Fibroblast of lung (primary cell): ENCODE measurements at places on chromosomes 11 and 22. TPM values are rescaled to one million over a fixed set of nuclear protein-coding genes. Genes with fewer than 3 reads are reported as not detected.

MMP13 gene
- total RNA-seq = not detected in 2 replicates

- DNase-seq = no peak
Observed at GRCh38 chr11:2296913-2297622, 4.7 kb downstream of the C11orf21 start.

DNA sequence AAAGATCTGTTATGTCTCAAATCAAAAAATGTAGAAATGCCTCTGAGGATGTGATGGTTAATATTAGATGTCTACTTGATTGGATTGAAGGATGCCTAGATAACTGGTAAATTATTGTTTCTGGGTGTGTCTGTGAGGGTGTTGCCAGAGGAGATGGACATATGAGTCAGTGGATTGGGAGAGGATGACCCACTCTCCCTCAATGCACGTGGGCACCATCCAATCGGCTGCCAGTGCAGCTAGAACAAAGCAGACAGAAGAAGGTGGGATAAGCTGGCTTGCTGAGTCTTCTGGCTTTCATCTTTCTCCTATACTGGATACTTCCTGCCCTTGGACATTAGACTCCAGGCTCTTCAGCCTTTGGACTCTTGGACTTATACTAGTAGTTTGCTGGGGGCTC is 430.3 kb downstream of the SOX6 start:
- no peak for DNase-seq

GRCh38 chr22:49977578-49977977 is 17.0 kb downstream of the PIM3 start:
- DNase-seq = no peak
